ENCODE measurements at places on chromosomes 7 and 10.

DNA sequence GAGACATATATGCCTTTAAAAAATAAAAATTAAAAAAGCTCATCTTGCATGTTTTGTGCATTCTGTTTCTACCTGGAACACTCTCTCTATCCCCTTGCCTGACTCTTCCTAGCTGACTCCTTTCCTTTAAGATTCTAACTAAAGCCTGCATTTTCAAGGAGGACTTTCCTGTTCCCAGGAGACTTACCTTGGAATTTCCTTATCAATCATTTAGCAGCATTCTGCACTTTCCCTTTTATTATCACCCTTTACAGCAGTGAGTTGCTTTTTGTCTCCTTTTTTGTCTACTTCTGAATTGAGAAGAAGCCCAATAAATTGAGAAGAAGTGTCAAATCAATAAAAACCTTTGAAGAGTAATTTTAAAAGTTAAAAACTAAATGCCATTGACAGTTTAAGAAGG is 142.2 kb upstream of the TMEM196 start:
- DNase-seq: no peak

- no peak for DNase-seq
These were observed 98.5 kb downstream of the ST7 start for GRCh38 chr7:117051808-117052207.

DNA sequence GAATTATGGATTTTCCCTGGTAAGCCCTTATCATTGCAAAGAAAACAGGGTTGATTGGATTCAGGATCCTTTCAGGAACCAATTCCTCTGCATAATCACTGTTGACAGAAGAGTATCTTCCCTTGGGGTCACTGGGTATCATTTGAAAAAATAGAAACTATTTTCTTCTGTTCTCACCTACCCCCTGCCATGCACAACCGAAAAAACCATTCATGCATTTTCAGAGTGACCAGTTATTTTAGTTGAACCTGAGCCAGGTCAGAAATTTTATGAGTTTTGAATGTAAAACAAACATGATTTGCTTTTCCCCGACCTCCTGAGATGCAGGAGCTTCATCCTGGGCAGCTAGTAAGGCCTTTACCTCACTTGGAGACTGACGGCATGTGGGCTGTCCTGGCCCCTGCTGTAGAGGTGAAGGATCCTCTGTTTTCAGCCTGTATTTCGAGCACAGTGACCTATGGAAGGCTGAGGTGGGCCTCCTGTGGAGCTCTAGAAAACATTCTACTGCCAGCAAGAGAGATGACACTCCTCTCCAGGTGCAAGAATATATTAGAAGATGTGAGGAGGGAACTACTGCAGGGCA is 30.1 kb downstream of the TMEM178B start:
- DNase-seq: no peak

GRCh38 chr10:97549587-97550322 is 22.8 kb upstream of the ANKRD2 start:
- DNase-seq: no peak

DNA sequence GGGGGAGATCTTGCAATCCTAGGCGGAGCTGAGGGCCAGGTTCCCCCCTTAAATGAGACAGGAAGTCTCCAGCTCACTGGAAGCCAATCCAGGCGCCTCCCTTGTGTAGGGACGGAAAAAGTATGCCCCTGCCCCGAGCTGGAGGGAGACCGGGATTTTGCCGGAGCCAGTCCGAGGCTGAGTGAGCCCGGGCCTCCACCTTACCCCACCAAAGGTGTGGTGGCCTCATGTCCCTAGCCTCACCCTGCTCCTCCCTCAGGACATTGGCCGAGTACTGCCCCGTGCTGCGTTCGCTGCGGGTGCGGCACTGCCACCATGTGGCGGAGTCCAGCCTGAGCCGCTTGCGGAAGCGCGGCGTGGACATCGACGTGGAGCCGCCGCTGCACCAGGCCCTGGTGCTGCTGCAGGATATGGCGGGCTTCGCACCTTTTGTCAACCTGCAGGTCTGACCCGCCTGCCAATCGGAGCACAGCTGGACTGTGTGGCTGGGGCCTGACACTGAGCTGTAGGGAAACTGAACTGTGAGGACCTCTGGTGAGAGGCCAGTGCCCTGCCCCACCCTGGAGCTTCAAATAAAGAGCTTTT is 2.0 kb downstream of the FBXL15 start:
- DNase-seq: no peak

GRCh38 chr7:130641497-130641896 is 27.1 kb downstream of the COPG2 start:
- DNase-seq: no peak

GRCh38 chr10:5545778-5546710 is 21.3 kb downstream of the CALML3 start:
- DNase-seq: peak; percentile 76

DNA sequence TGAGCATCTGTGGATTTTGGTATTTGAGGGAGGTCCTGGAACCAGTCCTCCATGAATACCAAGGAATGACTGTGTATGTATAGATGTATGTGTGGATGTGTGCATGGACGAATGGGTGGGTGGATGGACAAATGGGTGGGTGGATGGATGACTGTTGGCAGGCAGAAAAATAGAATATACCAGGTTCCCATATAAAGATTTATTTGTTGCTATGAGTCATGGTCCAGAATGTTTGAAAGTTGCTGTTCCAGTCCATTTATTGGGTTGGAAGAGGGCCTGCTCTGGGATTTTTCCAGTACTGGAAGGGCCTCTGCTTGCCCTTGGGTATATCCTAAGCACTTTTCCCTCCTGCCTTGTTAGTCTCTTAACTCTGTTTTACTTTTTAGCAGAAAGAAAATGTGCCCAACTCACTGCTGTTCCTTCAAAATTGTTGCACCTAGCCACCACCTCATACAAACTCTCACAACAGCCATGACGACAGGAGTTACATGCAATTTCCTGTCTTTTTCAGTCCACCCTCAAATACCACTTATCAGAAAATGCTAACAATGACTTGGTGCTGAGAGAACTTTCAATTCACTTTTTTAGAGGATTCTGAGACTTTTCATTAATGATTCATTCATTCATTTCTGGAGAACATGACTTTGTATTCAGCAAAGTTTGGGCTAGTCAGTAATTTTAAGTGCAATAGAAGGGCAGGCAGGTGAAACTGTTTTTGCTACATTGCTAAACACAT is 108.1 kb downstream of the EEPD1 start:
- peak; percentile 56 for DNase-seq

DNA sequence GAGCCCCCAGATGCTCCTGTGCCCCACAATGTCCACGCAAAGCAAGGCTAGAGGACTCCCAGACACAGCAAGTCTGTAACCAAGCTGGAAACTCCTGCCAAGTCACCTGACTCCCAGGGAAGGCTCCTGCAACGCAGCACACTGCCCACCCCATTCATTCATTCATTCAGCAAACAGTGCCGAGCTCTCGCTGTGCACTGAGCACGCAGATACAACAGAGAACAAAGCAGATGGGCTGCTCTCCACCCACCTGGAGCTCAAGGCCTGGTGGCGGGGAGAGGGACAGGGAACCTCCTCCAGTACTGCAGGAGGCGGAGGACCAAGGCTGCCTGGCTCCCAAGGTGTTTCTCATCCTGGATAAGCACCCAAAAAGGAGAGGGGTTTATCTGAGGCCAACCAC is 8.6 kb downstream of the KCNH2 start:
- DNase-seq: no peak

- DNase-seq: peak; percentile 84
These were observed 290.3 kb downstream of the TNS3 start for GRCh38 chr7:47291461-47292081.

GRCh38 chr7:129453510-129454248 is 19.4 kb downstream of the STRIP2 start:
- no peak for DNase-seq

- no peak for DNase-seq
These were observed 13.3 kb upstream of the IFIT1B start for GRCh38 chr10:89364531-89364930.

DNA sequence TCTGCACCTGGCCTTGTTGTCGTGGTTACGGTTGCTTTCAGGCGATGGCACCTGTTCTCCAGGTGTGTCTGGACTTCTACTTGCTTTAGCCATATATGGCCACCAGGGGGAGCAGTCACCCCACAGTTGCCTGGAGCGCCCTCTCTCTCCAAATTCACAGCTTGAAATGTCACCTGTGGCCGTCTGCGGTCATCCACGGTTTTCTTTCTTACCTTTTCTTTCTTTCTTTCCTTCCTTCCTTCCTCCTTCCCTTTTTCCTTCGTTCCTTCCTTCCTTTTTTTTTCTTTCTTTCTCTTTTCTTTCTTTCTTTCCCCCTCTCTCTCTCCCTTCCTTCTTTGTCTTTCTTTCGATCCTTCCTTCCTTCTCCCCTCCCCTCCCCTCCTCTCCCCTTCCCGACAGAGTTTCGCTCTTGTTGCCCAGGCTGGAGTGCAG is 150.5 kb upstream of the VKORC1L1 start:
- DNase-seq: no peak

- no peak for DNase-seq
These were observed 331.9 kb upstream of the PRKCQ start for GRCh38 chr10:6912021-6912420.

GRCh38 chr10:102375250-102375649 is 20.3 kb upstream of the NFKB2 start:
- DNase-seq: no peak

- DNase-seq: no peak
These were observed 238.7 kb upstream of the PRSS58 start for GRCh38 chr7:142496545-142496991.

DNA sequence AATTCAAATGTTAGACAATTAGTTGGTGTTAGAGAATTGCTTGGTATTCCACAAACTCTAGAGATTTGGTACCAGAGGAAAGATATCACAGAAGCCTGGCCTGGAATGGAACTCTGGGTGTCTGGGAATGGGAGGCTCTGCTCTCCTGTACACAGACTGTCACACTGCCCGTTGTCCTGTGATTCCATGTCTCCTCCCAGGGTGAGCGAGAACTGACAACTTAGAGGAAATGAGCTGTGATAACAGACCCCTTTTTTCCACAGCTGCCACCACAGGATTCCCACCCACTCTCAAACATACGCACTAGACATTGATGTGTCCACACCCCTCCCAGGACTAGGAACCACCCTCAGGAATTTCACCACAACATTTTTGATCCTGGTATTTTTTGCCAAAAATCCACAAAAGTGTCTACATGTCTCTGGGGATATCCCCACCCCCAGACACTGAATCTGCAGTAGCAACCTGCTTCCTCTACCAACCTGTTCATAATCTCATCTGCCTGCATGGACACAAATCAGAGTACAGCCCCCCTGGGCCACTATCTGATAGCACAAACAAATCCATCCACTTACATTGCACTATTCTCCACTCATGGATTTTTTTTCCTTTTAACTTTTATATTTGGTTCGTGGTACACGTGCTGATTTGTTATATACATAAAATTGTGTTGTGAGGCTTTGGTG is 4.7 kb downstream of the ZNF273 start:
- no peak for DNase-seq

GRCh38 chr7:107201795-107202450 is 33.1 kb downstream of the HBP1 start:
- DNase-seq: no peak

DNA sequence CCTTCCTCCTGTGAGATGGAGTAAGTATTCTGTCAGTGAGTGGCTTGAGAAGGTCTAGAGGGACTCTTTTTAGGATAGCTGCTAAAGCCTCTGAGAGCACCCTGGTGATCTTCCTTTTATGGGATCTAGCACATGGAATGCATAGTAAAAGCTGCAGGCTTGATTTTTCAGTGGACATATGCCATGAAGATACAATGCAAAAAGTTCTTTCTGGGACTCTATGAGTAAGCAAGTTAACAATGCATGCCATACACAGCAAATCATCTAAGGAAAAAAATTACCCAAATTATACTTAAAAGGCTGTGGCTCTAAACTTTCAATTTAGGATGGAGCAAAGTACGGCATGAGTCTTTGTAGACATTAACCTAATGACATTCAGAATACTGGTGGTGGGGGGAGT is 154.5 kb downstream of the SGMS1 start:
- DNase-seq: peak; percentile 25

- DNase-seq: peak; percentile 84
These were observed 4.3 kb downstream of the LRRC20 start for GRCh38 chr10:70378122-70378521.

GRCh38 chr7:78326876-78327275 is 528.3 kb downstream of the PHTF2 start:
- DNase-seq: no peak

DNA sequence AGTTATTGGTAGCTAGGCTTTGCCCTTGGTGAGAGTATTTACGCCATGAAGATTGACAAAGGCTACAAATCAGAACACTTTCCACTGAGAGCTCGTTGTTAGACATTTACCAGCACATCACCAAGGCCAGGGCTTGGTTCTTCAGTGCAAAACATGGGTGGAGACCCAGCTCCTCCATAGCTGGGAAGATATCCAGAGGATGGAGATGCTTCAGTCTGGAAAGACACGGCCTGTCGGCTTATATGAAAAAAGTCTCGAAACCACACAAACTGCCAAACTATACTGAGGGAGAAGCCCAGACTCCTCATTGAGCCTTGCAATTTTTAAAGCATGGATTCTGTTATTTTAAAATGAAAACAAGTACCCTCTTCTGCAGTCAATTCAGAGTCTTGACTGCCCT is 83.4 kb upstream of the ANLN start:
- DNase-seq: no peak

GRCh38 chr10:83023662-83024061 is 1115.6 kb upstream of the GHITM start:
- DNase-seq: no peak

Measured in skeletal muscle cell (primary cell).